NCI-H2029 (cell line): ENCODE measurements at places on chromosomes 16 and 17.

- DNase-seq, result peak; percentile 1
Measured at GRCh38 chr16:77660311-77660710, 62.0 kb upstream of the NUDT7 start.

DNA sequence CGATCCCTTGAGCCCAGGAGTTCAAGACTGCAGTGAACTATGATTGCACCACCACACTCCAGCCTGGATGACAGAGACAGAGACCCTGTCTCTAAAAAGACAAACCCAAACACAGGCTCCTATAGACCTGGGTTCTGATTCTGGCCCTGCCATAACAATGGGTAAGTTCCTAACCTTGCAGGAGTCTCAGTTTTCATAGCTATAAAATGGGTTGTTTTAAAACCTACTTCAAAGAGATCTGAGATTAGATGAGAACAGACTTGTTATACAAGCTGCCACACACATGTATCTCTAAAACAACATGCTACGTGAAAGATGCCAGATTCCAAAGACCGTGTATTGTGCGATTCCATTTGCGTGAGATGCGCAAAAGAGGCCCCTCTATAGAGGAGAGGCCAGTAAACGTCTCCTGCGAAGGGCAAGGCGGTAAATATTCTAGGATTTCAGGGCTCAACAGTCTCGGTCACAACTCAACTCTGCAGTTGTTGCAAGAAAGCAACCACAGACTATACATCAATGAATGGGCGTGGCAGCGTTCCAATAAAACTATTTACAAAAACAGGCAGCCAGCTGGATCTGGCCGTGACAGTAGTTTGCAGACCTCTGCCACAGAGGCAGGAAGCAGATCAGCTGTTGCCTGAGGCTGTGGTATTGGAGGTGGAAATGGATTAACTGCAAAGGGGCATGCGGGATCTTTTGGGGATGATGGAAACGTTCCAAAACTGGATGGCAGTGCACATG, 5.9 kb downstream of the CORO7 start:
- DNase-seq, result peak; percentile 70

DNA sequence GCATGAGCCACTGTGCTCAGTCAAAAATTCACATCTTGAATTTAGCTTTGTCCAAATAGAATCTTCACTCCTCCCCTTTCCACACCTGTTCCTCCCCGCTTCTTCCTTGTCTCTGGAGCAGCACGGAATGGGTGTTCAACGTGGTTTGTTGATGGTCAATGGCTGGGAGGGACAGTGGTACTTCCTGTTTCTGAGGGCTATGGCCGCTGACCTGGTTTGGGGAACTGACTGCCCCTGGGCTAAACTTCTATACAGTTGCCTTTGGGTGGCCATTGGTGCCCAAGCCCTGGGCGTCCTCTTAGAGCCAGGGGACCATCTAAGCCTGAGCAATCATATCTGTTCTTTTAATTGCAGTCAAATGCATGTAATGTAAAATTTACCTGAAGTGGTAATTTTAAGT, 19.1 kb upstream of the WFIKKN2 start:
- no peak for DNase-seq

DNA sequence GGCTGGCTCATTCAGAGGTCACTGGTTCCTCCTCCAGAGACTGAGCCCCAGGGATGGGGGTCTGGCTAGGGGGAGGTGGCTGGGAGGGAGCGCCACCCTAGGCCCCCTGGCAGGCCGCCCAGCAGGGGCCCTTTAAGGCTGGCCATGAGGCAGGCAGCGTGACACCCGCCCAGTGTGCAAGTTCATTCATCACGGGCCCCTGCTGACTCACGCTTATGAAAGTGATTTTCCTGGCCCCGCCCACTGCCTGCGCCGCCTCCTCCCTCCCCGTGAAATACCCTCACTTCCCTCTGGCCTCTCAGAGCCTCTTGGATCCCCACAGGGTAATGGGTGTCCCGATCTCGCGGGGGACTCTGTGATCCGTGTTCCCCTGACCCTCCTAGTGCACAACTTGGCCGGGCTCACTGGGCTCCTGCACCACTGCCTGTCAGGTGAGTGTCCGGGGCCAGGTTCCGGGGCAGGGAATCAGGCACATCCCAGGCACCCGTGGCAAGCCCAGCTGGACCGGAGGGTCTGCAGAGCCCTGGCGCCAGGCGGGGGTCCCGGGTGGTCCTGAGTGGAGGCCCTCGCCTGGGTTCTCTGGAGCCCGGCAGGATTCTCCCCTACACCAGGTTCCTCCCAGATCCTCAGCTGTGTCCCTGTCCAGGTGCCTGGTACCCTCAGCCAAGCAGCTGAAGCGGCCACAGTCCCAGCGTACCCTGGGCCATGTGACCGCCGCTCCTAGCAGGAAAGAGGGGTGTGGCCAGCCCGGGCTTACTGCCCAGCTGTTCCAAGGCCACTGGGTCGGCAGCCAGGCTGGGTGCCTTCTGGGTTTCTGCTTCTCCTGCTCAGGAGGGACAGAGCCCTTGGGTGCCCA, at the start of gene OSGIN1:
Gene OSGIN1 (plus strand): TSS at position 301 of the 856 bp plus-strand sequence. CDS start 4,432 bp downstream, outside the sequence.
- DNase-seq, result peak; percentile 77

DNA sequence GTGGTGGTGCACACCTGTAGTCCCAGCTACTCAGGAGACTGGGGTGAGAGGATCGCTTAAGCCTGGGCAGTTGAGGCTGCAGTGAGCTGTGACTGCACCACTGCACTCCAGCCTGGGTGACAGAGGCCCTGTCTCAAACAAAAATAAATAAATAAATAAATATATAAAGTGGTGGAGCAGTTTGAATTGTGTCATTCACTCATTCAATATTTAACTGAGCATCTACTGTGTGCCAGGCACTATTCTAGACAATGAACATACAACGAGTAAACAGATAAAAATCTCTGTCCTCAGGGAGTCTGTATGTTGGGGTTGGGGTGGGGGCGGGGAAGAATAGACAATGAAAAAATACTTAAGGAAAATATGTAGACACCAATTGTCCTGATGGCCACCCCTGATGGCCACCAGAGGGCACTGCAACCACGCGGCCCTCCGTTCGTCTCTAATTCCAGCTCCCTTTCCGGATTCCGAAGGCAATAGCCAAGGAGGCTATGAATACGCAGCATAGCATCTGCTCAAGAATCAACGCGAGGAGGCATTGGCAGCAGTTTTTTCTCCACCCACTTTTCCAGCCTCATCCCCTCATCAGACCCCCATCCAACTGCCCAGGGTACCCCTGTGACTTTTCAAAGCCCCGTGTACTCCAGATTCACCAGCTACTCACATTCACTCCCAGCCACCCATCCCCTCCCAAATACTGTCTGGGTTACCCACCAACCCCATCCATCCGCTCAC, 21.4 kb downstream of the QPRT start:
- peak; percentile 68 for DNase-seq

- DNase-seq, result no peak
Measured at GRCh38 chr16:69017036-69017783, 88.2 kb upstream of the HAS3 start.

- no peak for DNase-seq
Measured at GRCh38 chr16:66344533-66345145, 21.9 kb upstream of the CDH5 start.

GRCh38 chr17:6035801-6036394, 34.3 kb upstream of the WSCD1 start:
- no peak for DNase-seq

GRCh38 chr16:53945996-53946395, 242.0 kb downstream of the FTO start:
- no peak for DNase-seq
